ENCODE measurements at places on chromosomes 12 and 14.
A peak's percentile ranks its signal among the peaks of the same experiment; 100 is the strongest.

DNA sequence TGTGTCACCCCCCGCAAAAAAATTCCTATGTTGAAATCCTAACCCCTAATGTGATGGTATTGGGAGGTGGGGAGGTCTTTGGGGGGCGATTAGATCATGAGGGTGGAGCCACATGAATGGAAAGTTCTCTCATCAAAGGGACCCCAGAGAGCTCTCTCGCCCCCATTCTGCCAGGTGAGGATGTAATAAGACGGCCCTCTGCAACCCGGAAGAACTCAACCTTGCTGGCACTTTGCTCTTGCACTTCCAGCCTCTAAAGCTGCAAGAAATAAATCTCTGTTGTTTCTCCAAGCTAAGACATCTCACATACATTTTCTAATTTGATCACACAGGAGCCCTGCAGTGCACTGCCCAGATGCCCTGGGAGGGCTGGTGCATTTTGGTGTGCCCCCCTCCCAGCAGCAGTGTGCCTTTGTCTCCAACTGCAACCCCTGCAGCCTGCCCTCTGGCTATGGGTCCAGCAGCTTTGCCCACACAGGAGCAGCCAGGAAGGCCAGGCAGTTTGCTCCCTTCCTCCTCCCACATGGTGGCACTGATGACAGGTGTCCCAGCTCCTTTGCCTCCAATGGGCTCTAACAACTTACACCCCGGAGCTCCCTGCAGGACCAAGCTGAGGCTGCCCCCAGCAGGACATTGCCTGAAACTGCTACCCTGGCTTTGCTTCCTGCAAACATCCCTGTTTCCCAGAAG lies 59.3 kb downstream of the C14orf132 start:
- peak; percentile 64 for DNase-seq

- no peak for DNase-seq
These were observed 83.2 kb downstream of the SLC38A6 start for GRCh38 chr14:61064210-61064609.

DNA sequence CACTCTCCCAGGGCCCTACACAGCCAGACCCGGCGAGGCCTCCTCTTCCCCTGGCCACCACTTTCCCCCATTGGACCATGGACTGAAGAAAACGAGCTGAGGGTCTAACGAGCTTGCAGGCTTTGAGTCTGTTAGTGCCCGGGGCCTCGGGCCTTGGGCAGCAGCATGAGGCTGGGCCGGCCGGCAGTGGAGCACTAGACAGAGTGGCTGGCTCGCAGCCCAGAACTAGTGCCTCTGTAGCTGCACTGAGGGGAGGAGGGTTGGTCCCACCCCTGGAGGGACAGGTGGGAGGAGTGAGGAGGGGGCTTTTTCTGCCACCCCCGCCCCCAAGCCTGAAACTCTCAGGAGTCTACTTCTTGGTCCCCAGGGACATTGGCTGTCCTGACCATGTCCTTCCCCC lies 38.7 kb downstream of the SLC6A12 start:
- DNase-seq = no peak

- DNase-seq = no peak
These were observed 84.9 kb upstream of the FOXG1 start for GRCh38 chr14:28681681-28682080.

- no peak for DNase-seq
These were observed 262.6 kb upstream of the LRIG3 start for GRCh38 chr12:59182658-59183455.

GRCh38 chr14:59342516-59343484 lies 122.4 kb downstream of the GPR135 start:
- no peak for DNase-seq

DNA sequence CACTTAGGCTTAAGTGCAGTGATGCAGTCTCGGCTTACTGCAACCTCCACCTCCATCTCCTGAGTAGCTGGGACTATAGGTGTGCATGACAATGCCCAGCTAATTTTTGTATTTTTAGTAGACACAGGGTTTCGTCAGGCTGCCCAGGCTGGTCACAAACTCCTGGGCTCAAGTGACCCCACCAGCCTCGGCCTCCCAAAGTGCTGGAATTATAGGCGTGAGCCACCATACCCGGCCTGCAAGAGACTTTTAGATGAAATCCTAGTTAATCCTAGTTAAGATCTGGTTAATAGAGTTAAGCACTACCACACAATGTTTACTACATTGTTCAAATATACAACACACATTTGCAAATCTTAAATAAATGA lies 196.5 kb upstream of the AMIGO2 start:
- DNase-seq = no peak

- DNase-seq = no peak
These were observed 709.3 kb upstream of the STXBP6 start for GRCh38 chr14:25759256-25759655.

DNA sequence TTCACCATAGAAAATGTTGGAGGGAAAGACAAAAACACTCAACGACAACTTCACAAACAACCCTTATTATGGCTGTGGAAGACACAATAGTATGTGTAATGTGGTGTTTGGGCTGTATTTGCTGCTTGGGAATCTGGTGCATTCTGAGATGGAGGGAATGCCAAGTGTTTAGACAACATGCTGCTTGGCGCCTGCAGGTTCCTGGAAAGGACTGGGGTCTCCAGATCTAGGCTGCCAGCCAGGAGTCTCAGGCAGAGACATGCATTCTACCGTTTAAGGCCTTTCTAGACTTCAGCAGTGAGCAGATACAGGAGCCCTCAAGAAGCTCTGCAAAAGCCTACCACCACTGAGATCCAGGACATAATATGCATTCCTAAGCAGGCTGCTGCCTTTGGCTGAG lies 418.7 kb downstream of the NRXN3 start:
- no peak for DNase-seq

- DNase-seq = peak; percentile 58
These were observed 20.6 kb downstream of the COX14 start for GRCh38 chr12:50132505-50133135.

GRCh38 chr14:63960926-63961567 lies 108.2 kb downstream of the SYNE2 start:
- DNase-seq = peak; percentile 80

- DNase-seq = no peak
These were observed 32.0 kb downstream of the PARP2 start for GRCh38 chr14:20375471-20375870.

GRCh38 chr14:89498878-89499277 lies 81.8 kb upstream of the FOXN3 start:
- DNase-seq = no peak

- no peak for DNase-seq
These were observed 28.1 kb upstream of the SINHCAF start for GRCh38 chr12:31353750-31354708.

GRCh38 chr14:88463318-88463717 lies 77.9 kb downstream of the SPATA7 start:
- DNase-seq = no peak

GRCh38 chr12:29563636-29564035 lies 66.2 kb upstream of the OVCH1 start:
- DNase-seq = no peak

- peak; percentile 77 for DNase-seq
These were observed 834 bp downstream of the RASSF8 start for GRCh38 chr12:25959071-25959961.

- peak; percentile 34 for DNase-seq
These were observed 10.4 kb upstream of the SAMD4A start for GRCh38 chr14:54556535-54556934.

DNA sequence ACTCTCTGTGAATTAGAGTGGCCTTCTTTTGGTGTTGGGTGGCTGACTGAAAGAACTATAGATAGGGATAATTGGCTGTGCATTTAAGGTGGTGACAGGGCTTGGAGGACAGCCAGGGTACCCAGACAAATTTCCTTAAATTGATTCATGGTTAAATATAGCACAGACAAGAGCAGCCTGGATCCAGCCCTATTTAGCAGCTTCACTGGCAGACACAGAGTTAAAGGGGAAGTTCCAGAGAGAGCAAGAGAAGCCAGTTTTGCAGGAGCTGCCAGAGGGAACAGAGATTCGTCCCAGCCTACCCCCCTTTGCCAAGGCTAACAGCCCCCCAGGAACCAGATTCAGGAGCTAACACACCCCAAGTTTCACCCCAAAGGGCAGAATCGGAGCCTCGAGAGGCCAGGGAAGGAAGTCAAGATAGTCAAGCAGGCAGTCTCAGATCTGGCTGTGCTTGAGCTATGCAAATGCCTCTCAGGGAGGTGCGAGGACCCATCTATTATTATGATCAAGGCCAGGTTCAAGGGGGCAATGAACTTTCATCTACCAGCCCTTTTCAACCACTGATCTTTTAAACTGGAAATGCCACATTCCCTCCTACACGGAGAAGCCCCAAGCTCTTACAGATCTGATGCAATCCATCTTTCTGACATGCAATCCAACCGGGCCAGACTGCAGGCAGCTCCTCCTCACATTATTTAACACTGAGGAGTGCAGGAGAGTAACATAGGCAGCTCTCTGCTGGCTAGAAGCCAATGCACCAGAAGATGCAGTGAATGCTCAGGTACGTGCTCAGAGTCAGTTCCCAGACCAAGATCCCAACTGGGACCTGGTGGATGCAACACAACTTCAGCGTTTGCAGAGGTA lies 58.2 kb downstream of the DHRS2 start:
- peak; percentile 95 for DNase-seq

DNA sequence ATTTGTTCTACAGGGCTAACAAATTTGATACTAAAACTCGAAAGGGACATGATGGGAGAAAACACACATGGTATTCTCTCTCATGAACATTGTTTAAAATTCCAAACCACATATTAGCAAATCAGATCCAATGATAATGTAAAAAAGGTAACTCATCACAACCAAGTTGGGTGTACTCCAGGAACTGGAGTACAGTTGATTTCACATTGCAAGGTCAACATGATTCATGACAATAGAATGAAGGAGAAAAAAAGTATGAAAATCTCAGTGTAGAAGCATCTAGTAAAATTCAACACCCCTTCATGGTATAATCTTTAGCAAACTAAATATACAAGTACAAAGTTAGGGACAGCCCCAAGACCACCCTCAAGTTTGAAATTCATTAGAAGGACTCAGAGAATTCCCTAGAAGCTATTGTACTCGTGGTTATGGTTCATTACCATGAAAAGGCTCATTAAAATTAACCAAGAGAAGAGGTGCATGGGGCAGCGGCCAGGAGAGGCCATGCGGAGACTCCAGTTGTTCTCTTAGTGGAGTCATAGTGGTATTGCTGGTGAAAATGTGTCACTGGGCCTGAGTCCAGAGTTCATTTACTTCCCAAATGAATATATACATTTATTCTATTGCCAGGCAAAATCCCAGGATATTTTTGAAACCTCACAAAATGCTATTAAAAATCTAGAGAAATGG lies 3.1 kb upstream of the CDCA4 start:
- DNase-seq = peak; percentile 78

DNA sequence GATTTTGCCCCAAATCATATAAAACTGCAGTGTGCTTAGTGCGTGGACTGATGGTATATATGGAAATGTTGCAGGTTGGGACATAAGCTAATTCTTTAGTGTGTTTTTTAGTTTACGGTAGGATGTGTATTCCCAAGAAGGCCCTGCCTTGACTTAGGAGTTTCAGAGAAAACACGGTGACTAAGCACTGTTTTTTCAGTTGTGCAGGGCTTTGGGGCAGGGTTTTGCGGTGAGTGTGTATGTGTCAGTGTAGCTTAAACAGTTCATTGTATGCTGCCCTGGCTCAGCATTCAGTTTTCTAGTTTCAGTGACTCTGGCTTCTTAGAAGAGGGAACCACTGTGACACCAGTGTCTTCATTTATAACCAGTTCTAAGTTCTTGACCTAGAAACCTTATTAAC lies 101.2 kb downstream of the AKAP6 start:
- peak; percentile 49 for DNase-seq

- DNase-seq = no peak
These were observed 80.0 kb downstream of the CIT start for GRCh38 chr12:119797090-119797489.

DNA sequence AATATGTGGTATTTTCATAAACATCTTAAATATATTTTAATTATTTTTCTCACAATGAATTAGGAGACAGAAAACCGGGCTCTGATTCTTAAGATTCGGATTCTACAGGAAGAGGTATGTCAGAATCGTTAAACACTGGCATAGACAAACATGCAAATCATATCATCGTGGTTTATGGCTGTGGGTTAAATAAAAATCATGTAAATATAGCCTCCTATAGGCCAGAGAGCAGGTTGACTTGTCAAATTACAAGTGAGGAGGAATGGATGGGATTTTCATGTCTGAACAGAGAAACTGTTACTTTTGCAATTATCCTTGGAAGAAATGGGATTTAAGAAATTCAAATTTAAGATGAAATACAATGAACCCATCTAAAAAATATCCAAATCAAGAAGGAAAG lies 74.9 kb upstream of the BCAT1 start:
- DNase-seq = no peak

- DNase-seq = no peak
These were observed 240.1 kb upstream of the ARHGAP5 start for GRCh38 chr14:31837031-31837430.

DNA sequence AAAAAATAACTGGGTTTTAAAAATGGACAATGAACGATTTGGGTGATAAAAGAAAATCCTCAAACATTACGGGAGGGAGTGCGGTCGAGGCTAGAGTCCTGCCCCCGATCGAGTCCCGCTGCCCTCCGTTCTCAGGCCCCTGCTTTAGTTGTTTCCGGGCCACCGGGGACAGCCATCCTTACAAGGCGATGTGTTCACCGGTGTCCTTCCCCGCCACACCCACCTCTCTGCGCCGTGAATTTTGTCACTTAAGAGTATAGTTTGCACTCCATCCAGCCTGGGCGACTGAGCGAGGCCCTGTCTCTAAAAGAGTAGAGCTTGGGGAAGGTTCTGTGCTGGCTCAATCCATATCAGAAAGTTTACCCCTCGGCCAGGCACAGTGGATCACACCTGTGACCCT lies 2.9 kb downstream of the ULK1 start:
- DNase-seq = no peak

DNA sequence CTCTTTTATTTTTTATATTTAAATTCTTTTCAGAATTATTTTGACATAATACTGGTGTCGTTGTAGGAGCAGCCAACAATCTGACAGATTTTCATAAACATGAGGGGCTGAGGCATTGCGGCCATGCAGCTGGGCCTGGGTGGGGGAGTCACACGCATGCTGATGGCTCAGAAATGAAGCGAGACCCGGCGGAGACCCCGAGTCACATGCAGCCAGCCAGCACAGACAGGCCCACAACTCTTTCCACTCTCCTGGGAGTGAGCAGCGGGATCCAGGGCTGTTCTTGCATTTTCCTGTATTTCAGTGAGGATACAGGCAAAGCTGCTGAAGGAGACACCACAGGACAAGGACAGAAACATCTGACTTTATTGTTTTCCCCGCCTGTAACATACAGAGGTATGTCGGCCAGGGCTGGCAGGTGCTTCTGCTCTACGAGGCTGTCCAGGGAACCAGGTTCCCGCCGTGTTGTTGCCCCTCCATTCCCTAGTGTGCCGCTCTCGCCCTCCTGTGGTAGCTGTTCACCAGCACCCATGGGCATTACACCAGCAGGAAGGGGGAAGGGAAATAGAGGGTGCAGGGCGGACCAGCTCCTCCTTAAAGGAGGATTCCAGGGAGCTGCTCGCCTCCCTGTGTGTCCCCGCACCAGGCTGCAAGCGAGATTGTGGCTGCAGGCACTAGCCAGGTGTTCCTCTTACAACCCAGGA lies 30.5 kb downstream of the FZD10 start:
- no peak for DNase-seq

GRCh38 chr12:77645966-77646598 lies 184.6 kb upstream of the NAV3 start:
- no peak for DNase-seq

- DNase-seq = no peak
These were observed 53.6 kb downstream of the CHST11 start for GRCh38 chr12:104510145-104510872.

GRCh38 chr14:61812347-61813095 lies 50.3 kb downstream of the SNAPC1 start:
- no peak for DNase-seq

GRCh38 chr14:80336608-80337106 lies 125.4 kb upstream of the DIO2 start:
- DNase-seq = no peak

GRCh38 chr14:29927376-29928116 lies at the start of gene PRKD1:
PRKD1 (minus strand) TSS chr14:29927847.
- peak; percentile 66 for DNase-seq
